ENCODE measurements at places on chromosomes 12 and 14. TPM values are rescaled to one million over a fixed set of nuclear protein-coding genes. Genes with fewer than 3 reads are reported as not detected.

- DNase-seq = peak; percentile 91
Observed at GRCh38 chr14:30558675-30559555, at the start of gene G2E3. TSS of gene G2E3 (plus strand) at chr14:30559158. CDS start at chr14:30581080, 21,922 bp downstream.

DNA sequence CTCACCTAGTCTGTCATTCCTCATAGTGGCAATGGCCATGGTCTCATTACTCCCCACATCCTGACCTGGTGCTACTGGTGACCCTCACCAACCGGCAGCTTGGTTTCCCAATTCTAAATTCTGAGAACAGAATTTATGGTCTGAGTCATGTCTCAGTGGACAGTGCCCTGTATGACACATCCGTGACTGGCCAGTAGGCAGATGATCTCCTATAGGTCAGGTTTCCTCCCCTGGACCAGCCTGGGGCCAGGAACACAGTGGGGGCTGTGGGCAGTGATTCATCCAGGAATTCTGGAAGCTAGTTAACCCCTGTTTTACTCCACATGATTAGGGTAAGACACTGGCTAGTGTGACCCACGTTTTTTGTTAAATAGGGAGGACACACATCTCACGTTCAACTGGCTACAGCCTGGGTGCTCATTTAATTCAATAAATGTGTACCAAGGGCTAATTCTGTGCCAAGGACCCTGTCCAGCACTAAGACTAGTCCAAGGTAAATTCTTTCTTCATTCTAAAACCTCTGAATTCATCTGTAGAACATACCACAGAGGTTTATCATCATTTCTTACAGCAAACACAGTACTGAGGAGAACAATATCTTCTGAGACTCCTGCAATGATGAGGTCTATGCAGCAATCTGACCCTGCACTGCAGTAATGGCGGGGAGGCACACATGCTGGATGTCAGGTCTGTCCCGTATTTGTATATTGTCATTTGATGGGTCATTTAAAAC lies 249.6 kb upstream of the TBX3 start:
- no peak for DNase-seq

DNA sequence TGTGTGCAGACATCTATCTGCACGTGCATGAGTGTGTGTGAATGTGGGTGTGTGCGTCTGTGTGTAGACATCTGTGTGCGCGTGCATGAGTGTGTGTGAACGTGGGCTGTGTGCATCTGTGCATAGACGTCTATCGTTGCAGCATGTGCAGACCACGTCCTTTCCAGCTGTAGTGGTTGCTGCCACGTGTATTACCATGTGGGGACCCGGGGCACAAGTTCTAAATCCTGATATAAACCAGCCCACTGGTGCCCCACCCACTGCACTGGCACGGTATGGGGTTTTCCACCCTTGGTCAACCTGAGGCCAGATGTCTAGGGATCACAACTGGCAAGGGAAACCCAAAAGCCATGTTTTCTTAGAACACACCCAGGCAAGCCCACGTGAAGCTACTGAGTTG lies 197.0 kb downstream of the ANO2 start:
- no peak for DNase-seq

DNA sequence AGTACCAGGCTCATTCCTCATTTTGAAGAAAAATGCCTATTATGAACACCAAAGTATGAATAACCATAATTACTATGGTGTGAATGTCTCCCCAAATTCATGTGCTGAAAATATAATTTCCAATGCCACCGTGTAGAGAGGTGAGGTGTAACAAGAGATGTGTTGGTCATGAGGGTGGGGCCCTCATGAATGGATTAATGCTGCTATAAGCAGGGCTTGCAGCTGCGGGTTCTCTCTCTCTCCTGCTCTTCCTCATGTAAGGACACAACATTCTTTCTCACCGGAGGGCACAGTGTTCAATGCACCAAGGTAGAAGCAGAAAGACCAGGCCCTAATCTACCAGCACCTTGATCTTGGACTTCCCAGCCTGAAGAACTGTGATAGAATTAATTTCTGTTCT lies 70.0 kb downstream of the TMTC1 start:
- DNase-seq = no peak

DNAI7 gene
- 10.2 TPM for polyA plus RNA-seq

CREBL2 gene
- 31.1 TPM for polyA plus RNA-seq

Measured in renal pelvis (tissue), 12 donors.